Right renal pelvis (tissue), 4 donors: ENCODE measurements at places on chromosomes 16 and 17. TPM values are rescaled to one million over a fixed set of nuclear protein-coding genes. Genes with fewer than 3 reads are reported as not detected.

Gene DVL2
- polyA plus RNA-seq: 51.1 TPM

Gene ALOXE3
- not detected for polyA plus RNA-seq

Gene CREBBP
- polyA plus RNA-seq: 84.7 TPM

Gene PIRT
- polyA plus RNA-seq: not detected

Gene SEPTIN1
- 2.1 TPM for polyA plus RNA-seq

Gene TPPP3
- 61.3 TPM for polyA plus RNA-seq
